ENCODE measurements at places on chromosomes 12 and 14.

DNA sequence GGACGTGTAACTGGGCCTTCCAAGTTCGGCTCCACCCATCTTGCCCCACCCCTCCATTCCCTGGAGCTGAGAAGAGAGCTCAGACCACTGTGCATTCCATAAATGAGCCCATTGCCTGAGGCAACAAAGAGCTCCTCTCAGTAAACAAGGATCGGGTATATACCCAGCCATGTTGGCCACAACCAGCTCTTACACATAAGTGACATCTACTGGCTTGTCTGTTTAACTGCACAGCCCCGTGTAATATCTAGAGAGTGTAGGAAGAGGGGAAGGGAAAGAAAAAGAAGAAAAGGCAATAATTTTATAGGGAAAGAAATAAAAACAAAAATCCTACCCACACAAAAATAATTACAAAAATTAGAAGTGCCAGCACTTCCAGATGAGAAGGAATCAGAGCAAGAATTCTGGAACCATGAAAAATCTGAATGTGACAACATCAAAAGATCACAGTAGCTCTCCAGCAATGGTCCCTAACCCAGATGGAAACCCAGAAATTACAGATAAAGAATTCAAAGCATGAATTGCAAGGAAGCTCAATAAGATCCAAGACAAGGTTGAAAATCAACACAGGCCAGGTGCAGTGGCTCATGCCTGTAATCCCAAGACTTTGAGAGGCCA is 308.1 kb downstream of the RPAP3 start:
- DNase-seq = peak; percentile 17

GRCh38 chr12:72631926-72632685 is 359.9 kb downstream of the TRHDE start:
- no peak for DNase-seq

DNA sequence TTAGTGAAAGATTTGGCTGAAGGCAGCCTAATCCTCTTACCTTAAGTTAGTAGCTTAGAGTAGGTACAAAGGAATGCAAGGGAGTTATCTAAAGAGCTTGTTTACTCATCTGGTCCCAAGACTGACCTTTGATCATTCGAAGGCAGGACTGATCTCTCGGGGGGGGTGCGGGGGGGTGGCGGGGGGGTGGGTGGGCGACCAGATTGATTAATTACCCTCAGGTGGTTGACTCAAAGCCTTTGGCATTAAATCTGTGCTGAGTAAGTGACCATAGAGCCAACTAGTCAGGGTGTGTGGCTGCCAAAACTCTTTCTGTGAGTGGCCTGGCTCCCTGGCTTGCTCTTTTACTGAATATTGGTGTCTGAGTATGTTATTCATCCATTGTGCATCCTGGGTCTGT is 731.9 kb upstream of the FBXO33 start:
- no peak for DNase-seq

- no peak for DNase-seq
These were observed 754 bp downstream of the ZNF605 start for GRCh38 chr12:132955094-132956010.

DNA sequence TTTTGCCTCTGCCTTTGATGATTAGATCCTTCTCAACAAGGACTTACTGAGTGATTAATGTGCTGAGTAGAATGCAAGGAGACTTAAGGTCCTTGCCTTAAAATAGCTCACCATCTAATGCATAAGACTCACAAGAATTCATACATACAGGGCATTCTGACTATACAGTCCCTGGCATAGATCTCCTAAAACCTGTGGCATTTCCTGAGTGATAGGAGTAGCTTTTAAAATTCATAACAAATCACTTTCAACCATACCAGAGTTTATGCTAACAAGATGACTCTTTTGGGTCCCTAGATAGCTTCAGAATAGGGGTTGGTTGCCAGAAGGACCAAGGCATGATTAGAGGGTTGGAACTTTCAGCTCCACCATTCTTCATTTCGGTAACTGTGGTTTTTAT is 48.8 kb downstream of the STXBP6 start:
- DNase-seq = no peak

DNA sequence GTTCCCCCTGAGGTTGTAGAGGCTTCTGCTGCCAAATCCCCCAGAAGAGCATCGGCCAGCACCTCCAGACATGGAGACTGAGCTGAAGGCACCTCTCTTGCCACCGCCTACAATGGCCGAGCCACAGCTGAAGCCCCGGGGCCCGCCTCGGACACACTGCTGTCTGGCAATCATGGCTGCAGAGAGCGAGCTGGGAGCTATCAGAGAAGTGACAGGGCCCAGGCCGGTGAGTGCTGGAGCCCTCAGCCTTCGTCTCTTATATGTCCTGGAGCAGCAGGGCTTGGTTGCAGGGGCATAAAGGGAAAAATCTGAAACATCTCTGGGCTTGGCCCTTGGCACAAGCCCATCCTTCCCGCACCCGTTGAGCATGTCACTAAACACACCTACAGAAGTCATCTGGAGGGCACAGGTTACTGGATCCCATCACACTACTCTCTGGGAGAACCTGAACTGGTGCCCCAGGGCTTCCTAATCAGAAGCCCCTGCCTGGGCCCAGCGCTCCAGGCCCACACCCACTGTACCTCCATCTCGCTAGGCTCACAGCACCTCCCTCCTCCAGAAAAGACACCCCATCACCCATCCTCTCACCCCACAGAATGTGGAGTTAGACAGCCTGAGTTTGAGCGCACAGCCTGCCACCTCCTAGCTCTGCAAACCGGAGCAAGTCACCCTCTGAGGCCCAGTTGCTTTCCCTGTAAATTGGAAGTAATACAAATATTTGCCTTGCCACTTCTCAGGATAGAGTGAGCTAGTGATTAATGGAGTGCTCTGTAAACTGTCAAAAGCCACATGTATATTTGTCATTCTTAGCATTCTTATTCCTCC is at the start of gene KRT4:
TSS of gene KRT4 (minus strand) at position 232 of the 825 bp plus-strand sequence. CDS start at position 174, 58 bp downstream.
- no peak for DNase-seq

DNA sequence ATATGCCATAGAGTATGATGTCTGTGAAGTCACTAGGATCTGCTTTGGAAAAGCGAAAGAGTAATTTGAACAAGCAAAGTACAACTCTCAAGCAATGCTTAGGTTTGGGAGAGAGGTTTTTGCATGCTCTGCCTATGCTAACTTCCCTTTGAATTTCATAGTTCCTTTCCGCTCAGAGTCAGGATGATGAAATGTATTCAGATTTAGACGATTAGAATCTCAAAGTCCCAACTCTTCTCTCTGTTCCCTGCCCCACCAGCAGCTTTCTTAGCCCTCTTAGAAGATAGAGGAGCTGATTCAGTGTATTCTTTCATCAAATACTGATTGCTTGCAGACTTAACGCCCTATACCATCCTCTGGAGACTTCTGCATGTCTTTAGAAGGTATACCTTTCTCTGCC is 11.5 kb downstream of the RAB5B start:
- DNase-seq = no peak

GRCh38 chr12:6921539-6921938 is 6.2 kb upstream of the ATN1 start:
- DNase-seq = no peak

- no peak for DNase-seq
These were observed 155.6 kb downstream of the SLC6A15 start for GRCh38 chr12:84756961-84757360.

DNA sequence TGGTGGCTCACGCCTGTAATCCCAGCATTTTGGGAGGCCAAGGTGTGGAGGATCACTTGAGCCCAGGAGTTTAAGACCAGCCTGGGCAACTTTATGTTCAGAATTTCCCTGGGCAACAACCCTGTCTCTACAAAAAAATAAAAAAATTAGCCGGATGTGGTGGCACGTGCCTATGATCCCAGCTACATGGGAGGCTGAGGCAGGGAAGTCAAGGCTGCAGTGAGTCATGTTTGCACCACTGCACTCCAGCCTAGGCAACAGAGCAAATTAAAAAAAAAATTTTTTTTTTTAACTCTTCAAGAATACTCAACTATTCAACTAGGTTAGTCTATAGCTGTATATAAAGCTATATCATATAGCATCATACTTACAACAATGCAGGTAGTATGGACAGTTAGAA is 113.0 kb downstream of the RALGAPA1 start:
- no peak for DNase-seq

DNA sequence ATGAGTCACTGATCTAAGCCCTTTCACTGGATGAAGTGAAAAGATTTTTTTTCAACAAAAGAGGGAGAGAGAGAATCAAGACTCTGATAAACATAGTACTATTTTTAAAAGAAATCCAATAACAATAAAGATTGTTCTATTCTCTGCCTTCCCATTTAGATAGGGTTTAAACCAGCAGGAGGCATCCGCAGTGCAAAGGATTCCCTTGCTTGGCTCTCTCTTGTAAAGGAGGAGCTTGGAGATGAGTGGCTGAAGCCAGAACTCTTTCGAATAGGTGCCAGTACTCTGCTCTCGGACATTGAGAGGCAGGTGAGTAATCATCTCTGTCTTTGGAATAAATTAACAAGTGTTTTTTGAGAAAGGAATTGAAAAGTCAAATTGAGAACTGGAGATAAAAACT is 124.9 kb downstream of the DERA start:
- no peak for DNase-seq

DNA sequence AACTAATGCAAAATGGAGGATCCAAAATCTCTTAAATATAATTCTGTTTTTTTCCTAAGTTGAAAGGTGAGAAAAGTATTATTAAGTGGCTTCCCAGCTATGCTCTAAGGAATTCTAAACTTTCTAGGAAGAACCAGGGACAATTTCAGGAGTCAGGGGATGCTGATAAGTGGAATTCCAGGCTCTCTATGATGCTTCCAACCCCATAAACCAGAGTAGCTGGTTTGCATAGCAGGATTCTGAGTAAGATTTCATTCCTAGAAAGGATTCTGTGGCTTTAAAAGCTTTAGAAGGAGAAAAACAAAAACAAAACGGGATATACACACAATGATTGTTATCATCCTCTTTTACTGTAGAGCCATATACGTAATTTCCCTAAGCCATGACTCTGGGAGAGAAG is 93.9 kb downstream of the SLC16A7 start:
- DNase-seq = no peak

- DNase-seq = peak; percentile 26
These were observed 1.0 kb downstream of the ELK3 start for GRCh38 chr12:96194971-96195844.

GRCh38 chr12:6182279-6182898 is 17.8 kb upstream of the CD9 start:
- no peak for DNase-seq

- DNase-seq = no peak
These were observed 25.9 kb upstream of the MAPKAPK5 start for GRCh38 chr12:111816065-111816615.

GRCh38 chr12:402029-402389 is 565 bp downstream of the CCDC77 start:
- DNase-seq = no peak

- DNase-seq = no peak
These were observed 126.8 kb downstream of the KCNK10 start for GRCh38 chr14:88196116-88196890.

DNA sequence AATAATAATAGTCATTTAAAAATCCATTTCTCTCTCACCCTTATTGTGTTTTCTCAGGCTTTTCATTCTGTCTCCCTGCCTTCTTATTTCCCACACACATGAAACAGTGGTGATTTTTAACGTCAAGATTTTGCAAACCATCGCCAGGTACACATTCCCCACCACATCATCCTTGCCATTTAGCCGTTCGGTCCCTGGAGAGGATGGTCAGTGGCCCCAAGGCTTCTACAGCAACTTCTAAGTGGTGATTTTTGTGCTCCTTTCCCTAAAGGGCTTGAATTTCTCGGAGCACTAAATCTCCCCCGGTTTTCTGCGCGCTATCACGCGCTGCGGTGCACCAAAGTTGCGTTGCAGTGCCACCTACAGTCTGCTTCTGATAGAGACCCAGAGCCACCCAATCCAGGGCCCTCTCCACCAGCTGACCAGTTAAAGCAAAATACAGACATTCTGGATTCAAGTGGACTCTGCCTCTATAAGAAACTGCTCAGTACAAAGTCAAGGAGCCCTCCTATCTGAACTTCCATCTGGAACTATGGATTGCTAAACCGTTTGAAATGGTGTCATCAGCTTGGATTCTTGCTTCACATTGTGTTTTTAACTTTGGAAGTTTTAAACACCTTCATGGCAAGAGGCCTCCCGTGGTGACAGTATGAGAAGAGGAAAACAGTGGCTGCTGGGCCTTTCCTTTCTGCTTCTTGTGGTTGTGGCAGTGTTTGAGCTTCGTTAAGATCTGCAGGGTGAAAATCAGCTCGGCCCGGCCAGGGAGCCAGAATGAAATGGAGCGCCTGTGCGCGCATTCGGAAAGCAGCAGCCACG is 234.0 kb downstream of the SPTSSA start:
- DNase-seq = peak; percentile 7

GRCh38 chr12:21813751-21814150 is 39.2 kb upstream of the KCNJ8 start:
- DNase-seq = no peak

- no peak for DNase-seq
These were observed 1136.8 kb downstream of the AACS start for GRCh38 chr12:126201981-126202537.

DNA sequence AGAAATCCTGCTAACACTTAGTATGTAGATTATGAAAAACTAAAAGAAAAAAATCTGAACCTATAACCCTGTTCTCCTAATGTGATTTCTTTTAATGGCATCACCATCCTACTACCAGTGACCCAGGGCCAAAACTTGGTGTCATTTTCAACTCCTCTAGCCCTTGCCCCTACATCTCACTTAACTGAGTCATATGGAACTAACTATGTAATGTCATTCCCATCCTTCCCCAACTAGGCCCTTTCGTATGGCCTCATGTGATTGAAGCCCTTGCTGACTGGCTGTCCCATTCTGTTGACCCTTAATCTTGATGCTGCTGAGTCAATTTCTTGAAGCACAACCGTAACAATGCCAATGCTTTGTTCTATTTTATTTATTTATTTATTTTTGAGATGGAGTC is 7.6 kb downstream of the DMAC2L start:
- DNase-seq = no peak

GRCh38 chr12:77025782-77026314 is 39.5 kb downstream of the E2F7 start:
- no peak for DNase-seq

DNA sequence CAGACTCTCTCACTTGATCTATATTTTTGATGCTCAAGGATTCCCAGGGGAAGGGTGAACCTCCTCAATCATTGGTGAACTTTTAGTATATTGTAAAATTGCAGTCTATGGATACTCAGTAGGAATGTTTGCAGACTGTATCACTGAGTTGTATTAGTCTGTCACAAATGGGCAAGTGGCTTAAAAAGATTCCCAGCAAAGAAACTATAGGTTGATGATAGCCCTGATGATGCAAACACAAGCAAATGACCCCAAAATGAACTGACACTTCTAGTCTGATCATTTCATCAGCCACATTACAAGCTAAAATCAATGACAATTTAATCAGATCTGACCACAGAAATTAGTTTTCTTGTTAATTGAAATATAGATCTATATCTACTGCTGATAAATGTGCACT is 59.5 kb downstream of the RTN1 start:
- DNase-seq = no peak

Data from activated T-helper 1 cell treated with anti-CD3 and anti-CD28 coated beads, Interleukin-2, amount 50 U/mL, for 16 hours (primary cell).